ENCODE measurements at places on chromosomes 6 and 20.

DNA sequence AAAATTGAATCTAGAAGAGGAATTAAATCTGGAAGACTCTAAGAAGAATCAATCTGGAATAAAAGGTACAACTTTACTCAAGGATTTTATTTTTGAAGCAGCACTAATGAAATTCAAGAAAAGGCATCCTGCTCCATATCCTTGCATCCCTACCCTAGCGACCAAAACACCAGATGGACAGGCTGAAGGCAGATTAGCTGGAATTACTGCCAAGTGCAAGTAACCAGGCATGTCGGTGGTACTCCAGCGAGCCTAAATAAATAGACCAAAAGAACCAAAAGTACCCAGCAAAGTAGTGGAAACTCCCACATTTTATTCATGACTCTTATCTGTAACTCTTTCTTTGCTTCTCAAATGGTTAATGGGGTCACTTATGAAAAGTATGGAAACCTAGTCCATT, 21.0 kb downstream of the OPRM1 start:
- DNase-seq = no peak

GRCh38 chr6:21836772-21837425, 243.3 kb downstream of the SOX4 start:
- DNase-seq = no peak

DNA sequence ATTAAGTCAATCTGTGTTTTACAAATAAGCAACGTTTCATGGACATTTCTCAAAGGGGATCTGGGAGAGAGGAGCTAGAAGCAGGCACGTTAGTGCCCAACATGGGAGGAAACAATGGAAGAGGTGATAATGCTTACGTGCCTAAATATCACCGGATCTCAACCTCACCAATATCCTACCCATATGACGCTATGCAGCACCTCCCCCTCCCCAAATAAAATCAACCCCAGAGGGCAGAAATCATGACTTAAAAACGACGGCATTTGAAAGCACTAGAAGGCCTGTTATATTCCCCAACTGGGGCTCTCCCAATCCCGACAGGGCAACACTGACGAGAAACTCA, 425 bp downstream of the HBS1L start:
- DNase-seq = no peak

GRCh38 chr6:168828800-168829199, 387.8 kb downstream of the SMOC2 start:
- DNase-seq = no peak

- DNase-seq = no peak
Observed at GRCh38 chr20:61027218-61027617, 224.8 kb upstream of the CDH4 start.

DNA sequence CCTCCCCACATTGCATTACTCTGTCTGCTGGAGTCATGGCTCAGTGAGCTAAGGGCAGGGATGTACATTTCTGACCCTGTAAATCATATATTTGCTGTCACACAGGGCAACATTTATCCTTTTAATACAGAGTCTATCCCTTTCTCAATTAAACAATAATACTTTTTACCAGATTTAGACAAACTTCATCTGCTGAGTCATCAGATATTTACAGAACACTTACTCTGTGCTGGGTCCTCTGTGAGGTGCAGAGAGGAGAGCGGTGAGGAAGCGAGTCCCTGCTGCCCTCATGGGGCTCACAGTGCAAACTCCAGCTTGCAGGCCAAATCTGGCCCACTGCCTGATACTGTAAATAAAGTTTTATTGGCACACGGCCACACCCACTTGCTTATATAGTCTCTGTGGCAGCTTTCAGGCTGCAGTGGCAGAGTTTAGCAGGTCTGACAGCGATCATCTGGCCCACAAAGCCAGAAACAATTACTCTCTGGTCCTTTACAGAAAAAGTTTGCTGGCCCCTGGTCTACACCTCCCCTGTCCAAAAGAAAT, 144.5 kb downstream of the CDH26 start:
- no peak for DNase-seq

GRCh38 chr6:21595285-21596144, 2.0 kb downstream of the SOX4 start:
- DNase-seq = no peak

GRCh38 chr6:163780994-163781393, 366.5 kb downstream of the QKI start:
- no peak for DNase-seq

- DNase-seq = no peak
Observed at GRCh38 chr6:55377150-55377549, 49.9 kb downstream of the GFRAL start.

DNA sequence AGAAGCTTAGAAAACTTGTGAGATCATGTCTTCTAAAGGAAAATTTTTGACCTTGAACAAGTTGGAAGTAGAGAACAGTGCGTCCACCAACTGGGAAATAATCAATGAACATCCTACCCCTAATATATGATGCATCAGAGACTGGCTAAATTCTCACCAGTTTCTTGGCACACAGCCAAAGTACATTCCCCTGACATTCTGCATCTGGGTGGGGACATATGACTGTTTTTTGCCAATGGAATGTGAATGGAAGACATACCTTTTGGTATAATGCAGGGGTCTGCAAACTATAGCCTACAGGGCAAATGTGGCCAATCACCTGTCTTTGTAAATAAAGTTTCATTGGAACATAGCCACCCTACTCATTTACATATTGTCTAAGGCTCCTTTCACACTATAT, 84.7 kb downstream of the HAO1 start:
- no peak for DNase-seq

DNA sequence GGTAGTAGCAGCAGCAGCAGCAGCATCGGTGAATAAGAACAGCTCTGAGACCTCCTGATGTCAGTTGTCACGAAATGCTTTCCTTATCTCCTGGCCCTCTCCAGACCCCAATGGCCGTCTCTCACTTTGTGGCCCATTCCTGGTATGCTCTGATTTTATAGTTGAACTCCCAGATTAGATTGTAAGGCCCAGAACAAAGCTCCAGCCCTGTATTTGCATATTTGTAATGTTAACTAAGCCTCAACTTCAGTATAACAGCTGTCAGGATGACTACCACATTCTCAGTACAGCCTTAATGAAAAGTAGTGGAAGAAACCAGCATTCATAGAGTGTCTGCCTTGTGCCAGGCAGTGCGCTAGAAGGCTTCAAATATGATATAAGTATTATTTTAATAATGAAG, 180.9 kb downstream of the SASH1 start:
- no peak for DNase-seq

- no peak for DNase-seq
Observed at GRCh38 chr6:141097471-141097870, 1035.3 kb upstream of the GJE1 start.

DNA sequence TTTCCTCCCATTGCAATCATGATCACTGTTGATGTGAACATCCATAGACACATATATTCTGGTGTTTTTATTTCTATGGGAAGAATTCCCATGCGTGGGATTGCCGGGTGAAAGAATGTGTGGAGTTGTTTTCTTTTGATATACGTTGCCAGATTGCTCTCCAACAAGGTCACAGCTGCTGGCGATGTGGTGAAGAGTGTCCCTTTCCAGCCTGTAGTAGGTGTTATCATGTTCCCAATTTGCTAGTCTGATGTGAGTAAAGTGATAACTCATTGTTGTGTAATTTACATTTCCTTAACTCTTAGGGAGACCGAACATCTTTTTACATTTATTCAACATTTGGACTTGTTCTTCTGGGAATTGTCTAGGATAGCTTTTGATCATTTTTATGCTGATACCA, 14.5 kb upstream of the ELMO2 start:
- no peak for DNase-seq

GRCh38 chr20:38896009-38896594, 30.1 kb upstream of the FAM83D start:
- no peak for DNase-seq

- DNase-seq = no peak
Observed at GRCh38 chr20:37205794-37206193, 26.4 kb upstream of the MROH8 start.

GRCh38 chr6:43175676-43176422, 4.8 kb downstream of the SRF start:
- no peak for DNase-seq

GRCh38 chr20:21820688-21821087, 115.2 kb downstream of the PAX1 start:
- DNase-seq = no peak

DNA sequence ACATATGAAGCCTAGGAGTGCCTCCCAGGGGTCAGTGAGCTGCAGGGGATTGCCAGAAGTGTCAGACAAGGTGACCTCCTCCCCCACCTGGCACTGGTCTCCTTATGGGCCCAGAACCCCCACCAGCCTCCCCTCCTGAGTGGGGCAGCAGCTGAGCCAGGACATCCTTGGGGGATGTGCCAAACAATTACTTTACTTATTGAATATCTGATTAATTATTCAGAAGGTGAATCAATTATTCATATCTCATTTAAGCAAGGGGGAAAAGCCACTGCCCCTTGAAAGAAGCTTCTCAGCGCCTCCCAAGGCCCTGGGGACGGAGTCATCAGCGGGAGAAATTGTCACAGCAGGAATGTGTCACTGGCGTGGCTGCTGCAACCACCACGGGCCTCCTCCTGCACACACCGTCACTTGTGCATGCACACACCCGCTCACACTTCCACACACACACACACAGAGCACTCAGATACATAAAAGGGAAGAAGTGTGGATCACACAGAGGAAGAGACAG, 123.4 kb upstream of the MAFB start:
- DNase-seq = no peak

DNA sequence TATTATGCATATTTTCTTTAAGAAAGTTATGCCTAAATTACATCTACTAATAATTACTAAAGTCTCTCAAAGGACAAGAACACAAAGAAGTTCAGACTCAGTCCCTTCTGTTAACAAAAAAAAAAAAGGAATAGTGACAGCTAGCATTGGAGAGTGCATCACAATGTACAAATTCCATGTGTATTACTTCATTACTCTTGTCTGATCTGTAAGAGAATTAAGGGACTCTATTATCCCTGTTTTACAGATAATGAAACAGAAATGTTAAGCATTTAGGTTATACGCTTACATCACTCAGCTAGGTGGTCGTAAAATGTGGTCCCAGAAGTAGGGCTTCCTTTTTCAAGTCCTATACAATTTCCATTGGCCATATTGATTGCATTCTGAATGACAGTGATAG, 17.2 kb upstream of the VNN1 start:
- no peak for DNase-seq

- no peak for DNase-seq
Observed at GRCh38 chr6:63816982-63817436, 181.4 kb downstream of the PHF3 start.

DNA sequence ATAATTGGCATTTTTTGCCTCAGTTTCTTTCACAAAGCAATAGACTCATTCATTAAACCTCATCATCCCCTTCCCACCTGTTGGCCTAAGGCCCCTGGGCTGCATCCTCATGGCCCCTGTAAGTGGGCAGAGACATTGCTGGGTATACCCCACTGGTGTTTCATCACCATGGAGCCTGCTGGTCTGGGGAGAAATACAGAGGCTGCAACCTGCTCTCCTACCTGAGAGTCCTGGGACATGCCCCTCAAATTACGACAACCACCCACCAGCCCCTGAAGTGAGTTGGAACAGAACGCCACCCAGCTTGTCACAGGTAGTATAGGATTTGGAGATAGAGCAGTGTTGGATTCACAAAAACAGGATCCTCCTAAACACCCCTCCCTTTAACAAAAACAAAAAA, 190.8 kb downstream of the ANKRD60 start:
- no peak for DNase-seq

DNA sequence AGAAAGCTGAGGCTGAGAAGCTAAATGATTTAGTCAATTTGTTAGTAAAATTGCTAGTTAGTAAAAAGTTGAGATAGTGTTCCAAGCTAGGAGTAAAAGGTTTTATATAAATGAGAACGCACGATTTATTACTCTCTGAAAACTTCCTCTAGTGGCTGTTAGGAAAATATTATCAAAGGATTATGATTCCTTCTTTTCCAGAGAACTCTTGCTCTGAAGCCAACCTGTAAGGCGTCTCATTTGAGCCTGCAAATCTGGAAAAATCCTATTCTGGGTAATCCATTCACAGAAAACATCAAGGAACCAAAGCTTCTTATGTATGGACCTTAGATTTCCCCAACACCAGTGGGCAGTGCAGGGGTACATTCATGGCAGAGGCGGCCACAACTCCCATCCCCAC, 252.7 kb downstream of the SOD2 start:
- DNase-seq = no peak

- DNase-seq = no peak
Observed at GRCh38 chr20:44253528-44253927, 6.4 kb downstream of the GDAP1L1 start.

- no peak for DNase-seq
Observed at GRCh38 chr20:59580146-59580946, 24.0 kb upstream of the PHACTR3 start.

- peak; percentile 34 for DNase-seq
Observed at GRCh38 chr6:166381733-166382499, 824 bp downstream of the MPC1 start.

- DNase-seq = no peak
Observed at GRCh38 chr6:134797400-134798113, 152.3 kb downstream of the ALDH8A1 start.
